Osteocyte (in vitro differentiated cells): ENCODE measurements at places on chromosomes 13 and 19. TPM values are rescaled to one million over a fixed set of nuclear protein-coding genes. Genes with fewer than 3 reads are reported as not detected.

The NOTCH3 gene
- 178 and 200 TPM in 2 replicates for total RNA-seq

The TSSK6 gene
- 1.7 and 2.0 TPM in 2 replicates for total RNA-seq

The ACTN4 gene
- 525 and 560 TPM in 2 replicates for total RNA-seq

The ZNF506 gene
- 7.8 and 10.5 TPM in 2 replicates for total RNA-seq

The NANOS2 gene
- total RNA-seq: not detected in 2 replicates

The LRP3 gene
- total RNA-seq: 49.8 and 52.3 TPM in 2 replicates

The CD177 gene
- not detected in 2 replicates for total RNA-seq

The ATP4A gene
- total RNA-seq: not detected in 2 replicates

The CD209 gene
- total RNA-seq: not detected in 2 replicates

The COG6 gene
- total RNA-seq: 38.7 and 42.4 TPM in 2 replicates

The ALKBH7 gene
- 63.0 TPM in 2 replicates for total RNA-seq

DNA sequence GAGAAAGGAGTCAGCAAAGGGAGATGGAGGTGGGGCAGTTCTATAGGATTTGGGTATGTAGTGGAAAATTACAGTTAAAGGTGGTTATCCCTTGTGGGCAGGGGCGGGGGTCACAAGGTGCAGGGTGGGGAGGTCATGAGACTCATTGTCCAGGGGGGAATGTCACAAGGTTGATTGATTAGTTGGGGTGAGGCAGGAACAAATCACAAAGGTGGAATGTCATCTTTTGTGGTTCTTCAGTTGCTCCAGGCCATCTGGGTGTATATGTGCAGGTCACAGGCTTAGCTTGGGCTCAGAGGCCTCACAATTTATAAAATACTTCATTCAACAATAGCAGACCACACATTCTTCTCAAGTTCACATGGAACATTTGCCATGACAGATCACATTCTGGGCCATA is 109.6 kb downstream of the ATP11A start:
- H3K4me3 ChIP-seq: no peak overlapping the region
- H3K36me3 ChIP-seq: peaks cover 4% of the 10 kb centered on the region
- no peaks in the 10 kb centered on the region for H3K27me3 ChIP-seq
- no peak overlapping the region for H3K27ac ChIP-seq
- H3K4me1 ChIP-seq: no peaks in the 10 kb centered on the region

DNA sequence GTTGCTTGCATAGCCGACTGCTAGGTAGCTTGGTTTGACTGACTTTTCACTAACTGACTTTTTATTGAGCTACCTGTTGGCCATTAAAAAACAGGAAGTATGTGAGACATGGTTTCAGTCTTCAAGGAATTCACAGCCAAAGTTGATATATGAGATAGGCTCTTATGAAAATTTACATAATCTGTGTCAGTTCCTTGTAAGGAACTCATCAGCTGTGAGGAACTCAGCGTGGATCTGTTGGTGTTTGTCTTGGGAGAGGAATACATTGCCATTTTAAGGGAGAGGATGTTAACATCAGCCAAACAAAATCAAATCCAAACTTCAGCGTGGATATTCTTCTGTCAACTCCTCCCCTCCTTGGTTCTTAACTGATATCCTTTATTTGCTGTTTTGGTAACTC is 2.0 kb downstream of the RNF113B start:
- peaks cover 9% of the 10 kb centered on the region for H3K36me3 ChIP-seq
- no peaks in the 10 kb centered on the region for H3K27me3 ChIP-seq
- peak overlapping the region; percentile 94 for H3K27ac ChIP-seq
- DNase-seq: no peak
- peak overlapping the region; percentile 26 for H3K4me3 ChIP-seq
- H3K4me1 ChIP-seq: peaks cover 64% of the 10 kb centered on the region

GRCh38 chr13:113732961-113733950 is 25.8 kb upstream of the TMEM255B start:
- H3K4me1 ChIP-seq: no peaks in the 10 kb centered on the region
- DNase-seq: no peak
- H3K27me3 ChIP-seq: no peaks in the 10 kb centered on the region
- H3K27ac ChIP-seq: no peak overlapping the region

DNA sequence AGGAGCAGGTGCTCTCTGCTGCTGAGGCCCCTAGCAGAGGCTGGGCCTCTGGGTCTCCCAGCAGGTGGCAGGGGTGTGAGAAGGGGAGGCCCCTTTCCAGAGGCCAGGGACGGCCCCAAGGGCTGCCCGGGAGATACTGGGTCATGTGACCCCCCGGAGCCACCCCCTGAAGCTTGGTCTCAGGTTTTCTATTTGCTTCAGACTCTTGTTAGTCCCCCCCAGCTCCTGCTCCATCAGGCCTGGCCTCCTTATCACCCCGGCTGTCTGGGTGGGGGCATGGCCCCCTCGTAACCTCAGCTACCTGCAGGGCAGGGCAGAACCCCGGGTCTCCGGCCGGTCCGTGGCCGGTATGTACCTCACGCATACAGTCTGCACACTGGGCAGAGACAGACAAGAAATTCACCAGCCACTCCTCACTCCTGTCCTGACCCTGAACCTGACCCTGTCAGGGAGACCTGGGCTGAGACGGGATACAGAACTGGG is 13.2 kb upstream of the TCF3 start:
- peaks cover 14% of the 10 kb centered on the region for H3K4me1 ChIP-seq
- H3K4me3 ChIP-seq: no peak overlapping the region
- no peaks in the 10 kb centered on the region for H3K36me3 ChIP-seq

- no peaks in the 10 kb centered on the region for H3K36me3 ChIP-seq
- no peak for DNase-seq
- H3K27me3 ChIP-seq: no peaks in the 10 kb centered on the region
- H3K4me3 ChIP-seq: no peak overlapping the region
- no peak overlapping the region for H3K27ac ChIP-seq
- H3K4me1 ChIP-seq: peaks cover 18% of the 10 kb centered on the region
Observed at GRCh38 chr13:29858667-29859066, 8.2 kb upstream of the UBL3 start.

DNA sequence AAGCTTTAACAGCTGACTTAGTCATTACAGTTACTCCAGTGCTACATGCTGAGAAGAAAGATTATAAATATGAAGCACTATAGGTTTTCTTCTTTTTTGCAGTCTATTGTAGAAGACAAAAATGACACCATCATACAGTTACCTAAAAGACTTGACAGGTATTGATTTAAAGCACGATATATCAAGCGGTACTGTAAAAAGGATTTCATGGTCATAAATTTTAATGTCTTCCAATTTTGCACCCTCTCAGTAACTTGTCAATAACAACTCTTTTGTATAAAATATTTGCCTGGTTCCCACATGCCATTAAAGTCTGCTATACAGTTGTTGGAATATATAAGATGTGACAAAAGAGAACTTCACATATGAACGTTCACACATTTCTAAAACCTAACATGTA is 102.8 kb downstream of the ZIC5 start:
- no peak overlapping the region for H3K4me3 ChIP-seq
- no peaks in the 10 kb centered on the region for H3K4me1 ChIP-seq
- H3K27ac ChIP-seq: no peak overlapping the region
- H3K27me3 ChIP-seq: peaks cover 15% of the 10 kb centered on the region
- no peak for DNase-seq

GRCh38 chr19:42452590-42452989 is 9.8 kb upstream of the CXCL17 start:
- DNase-seq: no peak
- H3K4me1 ChIP-seq: no peaks in the 10 kb centered on the region
- no peak overlapping the region for H3K27ac ChIP-seq

DNA sequence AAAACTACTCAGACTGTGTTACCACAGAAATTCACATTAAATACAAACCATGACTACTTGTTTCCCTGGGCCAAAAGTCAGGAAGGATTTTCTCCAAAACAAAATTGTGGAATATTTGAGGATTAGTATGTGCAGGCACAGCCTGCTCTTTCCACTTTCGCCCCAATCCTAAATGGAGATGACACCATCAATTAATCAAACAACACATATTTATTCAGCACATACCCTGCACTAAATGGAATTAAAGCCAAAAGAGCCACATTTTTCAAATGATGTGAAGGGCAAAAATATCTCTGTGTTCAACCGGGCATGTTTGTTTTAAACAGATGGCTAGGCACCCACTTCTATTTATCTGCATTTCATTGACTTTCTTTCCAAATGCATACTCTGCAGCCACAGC is 523.1 kb downstream of the DCT start:
- peaks cover 9% of the 10 kb centered on the region for H3K36me3 ChIP-seq
- H3K27me3 ChIP-seq: no peaks in the 10 kb centered on the region
- DNase-seq: no peak
- no peak overlapping the region for H3K4me3 ChIP-seq

GRCh38 chr13:62336507-62336906 is 920.9 kb upstream of the PCDH20 start:
- no peaks in the 10 kb centered on the region for H3K36me3 ChIP-seq
- H3K27ac ChIP-seq: no peak overlapping the region
- no peaks in the 10 kb centered on the region for H3K4me1 ChIP-seq
- H3K27me3 ChIP-seq: peaks cover 2% of the 10 kb centered on the region
- no peak overlapping the region for H3K4me3 ChIP-seq

- H3K36me3 ChIP-seq: no peaks in the 10 kb centered on the region
- no peaks in the 10 kb centered on the region for H3K27me3 ChIP-seq
- no peak overlapping the region for H3K27ac ChIP-seq
- peak; percentile 62 for DNase-seq
- no peak overlapping the region for H3K4me3 ChIP-seq
Observed at GRCh38 chr19:19956434-19957075, 55.8 kb downstream of the ZNF93 start.

DNA sequence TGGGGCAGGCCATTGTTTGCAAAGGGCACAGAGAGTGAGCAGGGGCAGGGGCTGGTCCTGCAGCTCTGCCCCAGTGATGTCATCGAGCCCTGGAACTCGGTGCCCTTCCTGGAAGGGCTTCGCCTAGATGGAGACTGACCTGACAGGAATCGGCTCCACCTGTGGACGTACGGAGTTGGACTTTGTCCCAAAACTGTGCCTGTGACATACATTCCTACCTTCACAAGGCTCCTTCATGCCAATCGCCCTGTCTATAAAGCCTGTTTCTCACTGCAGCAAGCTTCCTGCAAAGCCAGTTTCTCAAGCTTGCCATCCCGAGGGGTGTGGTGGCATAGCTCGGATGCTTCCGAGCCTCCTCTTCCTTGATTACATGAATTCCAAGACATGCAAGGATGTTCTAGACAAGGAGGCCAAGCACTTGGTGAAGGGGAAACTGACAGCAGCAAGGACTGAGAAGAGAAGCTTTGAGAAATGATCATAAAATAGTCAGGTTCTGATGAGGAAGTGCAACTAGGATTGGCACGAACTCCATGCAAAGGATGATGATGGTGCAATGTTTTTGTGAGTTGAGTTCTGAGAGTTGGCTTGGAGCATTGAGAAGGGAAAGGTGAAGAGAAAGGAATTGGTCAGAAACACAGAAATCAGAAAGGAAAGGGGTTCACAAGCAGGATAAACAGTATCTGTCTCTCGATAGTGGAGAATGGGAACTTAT is 73.6 kb upstream of the STK24 start:
- no peaks in the 10 kb centered on the region for H3K36me3 ChIP-seq
- no peak overlapping the region for H3K4me3 ChIP-seq
- H3K4me1 ChIP-seq: peaks cover 2% of the 10 kb centered on the region
- no peak for DNase-seq
- H3K27me3 ChIP-seq: no peaks in the 10 kb centered on the region
- H3K27ac ChIP-seq: no peak overlapping the region

GRCh38 chr13:75092143-75092542 is 389.8 kb downstream of the TBC1D4 start:
- H3K36me3 ChIP-seq: no peaks in the 10 kb centered on the region
- H3K27ac ChIP-seq: no peak overlapping the region

- no peak overlapping the region for H3K27ac ChIP-seq
- H3K36me3 ChIP-seq: no peaks in the 10 kb centered on the region
- no peak for DNase-seq
Observed at GRCh38 chr19:50777830-50778303, 7.6 kb downstream of the GPR32 start.

GRCh38 chr13:74575729-74576125 is 441.5 kb upstream of the KLF12 start:
- peak overlapping the region; percentile 72 for H3K4me3 ChIP-seq
- H3K27me3 ChIP-seq: no peaks in the 10 kb centered on the region
- H3K27ac ChIP-seq: peak overlapping the region; percentile 56
- DNase-seq: peak; percentile 85

GRCh38 chr19:53951436-53951835 is 11.3 kb upstream of the CACNG8 start:
- no peak overlapping the region for H3K4me3 ChIP-seq
- H3K4me1 ChIP-seq: no peaks in the 10 kb centered on the region
- no peaks in the 10 kb centered on the region for H3K27me3 ChIP-seq
- DNase-seq: no peak
- H3K27ac ChIP-seq: no peak overlapping the region

DNA sequence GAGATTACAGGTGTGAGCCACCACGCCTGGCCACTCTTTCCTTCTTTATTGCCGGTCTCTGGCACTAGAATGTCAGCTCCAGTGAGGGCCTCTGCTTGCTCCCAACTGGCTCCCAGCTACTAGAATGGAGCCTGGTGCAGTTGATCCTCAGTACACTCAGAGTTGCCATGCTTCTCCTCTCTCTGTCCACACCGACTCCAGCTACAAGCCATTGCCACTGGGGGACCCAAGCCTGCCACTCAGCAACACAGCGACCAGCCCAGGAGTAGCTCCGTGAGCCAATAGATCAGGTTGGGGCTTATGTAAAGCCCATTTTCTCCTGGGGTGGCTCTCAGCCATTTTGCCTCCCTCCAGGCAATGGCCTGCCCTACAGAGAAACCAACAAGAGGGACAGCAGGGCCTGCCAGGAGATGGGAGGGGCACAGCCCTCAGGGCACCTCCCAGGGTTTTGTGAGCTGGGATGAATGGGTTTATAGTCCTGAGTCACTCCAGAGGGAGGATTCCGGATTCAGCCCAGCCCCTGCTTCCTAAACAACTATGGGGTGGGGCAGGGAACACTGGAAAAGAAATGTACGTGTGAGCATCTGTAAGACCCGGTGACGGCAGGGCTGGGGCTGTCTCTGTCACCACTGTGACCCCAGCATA is 36.5 kb downstream of the OPA3 start:
- no peaks in the 10 kb centered on the region for H3K27me3 ChIP-seq
- peak overlapping the region; percentile 44 for H3K27ac ChIP-seq

DNA sequence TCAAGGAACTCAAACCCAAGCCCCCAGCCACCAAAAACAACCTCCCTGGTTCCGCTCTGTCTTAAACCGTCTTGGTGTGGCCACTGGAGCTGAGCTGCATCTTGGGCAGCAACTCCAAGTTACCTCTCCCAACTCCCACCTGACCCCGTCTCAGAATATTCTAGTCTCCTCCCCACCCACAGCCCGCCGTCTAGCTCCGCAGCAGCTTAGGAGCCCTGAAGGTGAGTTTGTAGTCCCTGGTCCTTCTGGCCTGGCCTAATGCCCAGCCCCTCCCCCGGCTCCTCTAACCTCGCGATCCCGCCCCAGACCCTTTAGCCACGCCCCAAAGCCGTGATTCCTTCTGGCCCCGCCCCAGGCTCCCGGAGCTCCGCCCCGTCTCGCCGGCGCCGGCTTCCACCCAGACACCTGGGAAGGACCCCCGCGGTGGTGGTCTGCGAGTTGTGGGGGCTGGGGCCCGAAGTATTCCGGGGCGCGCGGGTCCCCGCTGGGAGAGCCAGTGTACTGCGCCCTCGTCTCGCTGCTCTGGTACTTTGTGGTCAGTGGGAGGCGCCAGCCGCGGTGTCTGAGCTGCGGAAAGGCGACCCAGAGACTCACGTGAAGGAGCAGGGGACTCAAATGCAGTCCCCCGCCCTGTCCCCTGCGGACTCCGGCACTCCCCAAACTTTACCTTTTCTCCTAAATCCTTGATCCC is 2.5 kb upstream of the LHB start:
- peaks cover 4% of the 10 kb centered on the region for H3K27me3 ChIP-seq
- peaks cover 13% of the 10 kb centered on the region for H3K4me1 ChIP-seq
- DNase-seq: no peak
- peaks cover 7% of the 10 kb centered on the region for H3K36me3 ChIP-seq
- H3K4me3 ChIP-seq: peak overlapping the region; percentile 29
